ENCODE measurements at places on chromosomes 3 and 15. TPM values are rescaled to one million over a fixed set of nuclear protein-coding genes. Genes with fewer than 3 reads are reported as not detected.

Gene GCSAM
- 1.00 TPM for total RNA-seq

DNA sequence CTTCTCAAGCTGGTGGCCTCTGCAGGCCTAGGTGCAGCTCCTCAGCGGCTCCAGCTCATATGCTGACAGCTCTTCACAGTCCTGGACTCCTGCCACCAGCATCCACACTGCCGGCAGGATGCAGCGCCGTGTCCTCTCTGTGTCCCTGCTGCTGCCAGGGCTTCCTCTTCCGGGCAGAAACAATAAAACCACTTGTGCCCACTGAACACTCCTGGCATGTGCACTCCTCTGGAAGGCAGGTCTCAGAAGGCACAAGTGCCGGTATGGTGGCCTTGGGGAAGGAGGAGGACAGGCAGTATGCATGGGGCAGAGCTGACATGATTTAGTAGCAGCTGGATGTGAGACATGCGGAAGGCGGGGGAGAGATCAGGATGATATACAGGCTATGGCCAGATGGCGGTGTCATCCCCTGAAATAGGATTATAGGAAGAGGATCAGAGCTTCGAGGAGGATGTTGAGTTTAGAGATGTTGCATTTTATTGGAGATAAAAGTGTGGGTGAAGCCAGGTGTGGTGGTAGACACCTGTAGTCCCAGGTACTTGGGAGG lies 7.5 kb upstream of the MAN2A2 start:
- peaks cover 10% of the 10 kb centered on the region for H3K4me1 ChIP-seq
- H3K27me3 ChIP-seq = no peaks in the 10 kb centered on the region
- H3K36me3 ChIP-seq = peaks cover 12% of the 10 kb centered on the region
- no peak overlapping the region for H3K4me3 ChIP-seq
- DNase-seq = no peak

Gene BOC
- total RNA-seq = 1.5 TPM

Gene DLL4
- not detected for total RNA-seq

Gene MAGEL2
- not detected for total RNA-seq

GRCh38 chr3:169041677-169042171 lies 621.8 kb downstream of the MECOM start:
- no peak for DNase-seq
- H3K27me3 ChIP-seq = no peaks in the 10 kb centered on the region
- no peak overlapping the region for H3K27ac ChIP-seq
- H3K4me3 ChIP-seq = no peak overlapping the region

DNA sequence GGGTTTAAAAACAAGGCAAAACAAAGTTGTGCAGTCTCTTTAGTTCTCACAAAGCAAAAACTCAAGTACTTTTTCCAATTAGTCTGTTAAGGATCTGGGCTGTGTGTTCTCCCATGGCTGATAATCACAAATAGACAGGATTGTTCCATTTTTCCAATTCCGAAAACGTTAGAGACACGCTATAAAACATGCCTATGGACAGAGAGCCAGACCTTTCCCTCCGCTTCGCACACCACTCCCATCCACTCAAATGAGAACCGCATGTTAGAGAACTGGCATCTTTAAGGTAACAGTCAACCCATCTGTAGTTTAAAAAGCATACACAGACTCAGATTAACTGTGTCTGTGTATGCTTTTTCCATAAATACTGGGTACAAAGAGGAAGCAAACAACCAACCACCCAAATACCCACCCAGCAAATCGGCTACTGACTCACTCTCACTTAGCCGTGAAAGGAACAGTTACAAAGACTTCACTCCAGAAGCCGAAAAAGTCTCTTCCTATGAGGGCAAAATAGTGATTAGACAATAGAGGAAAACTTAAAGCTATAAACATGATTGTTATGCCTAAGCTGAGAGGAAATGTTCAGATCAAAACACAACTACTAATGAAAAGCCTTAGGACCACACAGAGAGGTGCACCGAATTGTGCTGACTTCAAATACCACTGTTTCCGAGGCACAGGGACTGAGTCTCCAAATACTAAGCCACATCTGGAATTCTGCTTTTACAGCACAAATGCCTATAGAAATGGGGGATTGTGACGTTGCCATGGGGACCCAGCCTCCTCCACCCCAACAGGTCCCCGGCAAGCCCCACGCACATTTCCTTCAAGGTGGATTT lies 36.1 kb downstream of the IL17RD start:
- H3K36me3 ChIP-seq = no peaks in the 10 kb centered on the region
- no peak overlapping the region for H3K4me3 ChIP-seq
- peaks cover 8% of the 10 kb centered on the region for H3K4me1 ChIP-seq
- no peak overlapping the region for H3K27ac ChIP-seq
- no peaks in the 10 kb centered on the region for H3K27me3 ChIP-seq

GRCh38 chr15:67550522-67550921 lies 8.0 kb downstream of the MAP2K5 start:
- H3K27ac ChIP-seq = no peak overlapping the region
- H3K27me3 ChIP-seq = no peaks in the 10 kb centered on the region
- DNase-seq = no peak
- peaks cover 16% of the 10 kb centered on the region for H3K4me1 ChIP-seq

DNA sequence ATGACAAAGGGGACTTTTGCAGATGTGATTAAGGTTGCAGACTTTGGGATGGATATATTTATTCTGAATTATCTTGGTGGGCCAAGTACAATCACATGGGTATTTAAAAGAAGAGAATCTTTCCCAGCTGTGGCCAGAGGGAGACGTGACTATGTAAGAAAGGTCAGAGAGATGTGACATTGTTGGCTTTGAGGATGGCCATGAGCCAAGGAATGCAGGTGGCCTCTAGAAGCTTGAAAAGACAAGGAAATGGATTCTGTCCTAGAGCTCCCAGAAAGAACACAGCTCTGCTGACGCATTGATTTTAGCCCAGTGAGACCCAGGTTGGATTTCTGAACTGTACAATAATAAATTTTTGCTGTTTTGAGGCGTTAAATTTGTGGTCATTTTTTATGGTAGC lies 616.0 kb upstream of the TBL1XR1 start:
- no peak for DNase-seq
- no peaks in the 10 kb centered on the region for H3K27me3 ChIP-seq

- H3K36me3 ChIP-seq = no peaks in the 10 kb centered on the region
- H3K4me3 ChIP-seq = no peak overlapping the region
- H3K4me1 ChIP-seq = peaks cover 4% of the 10 kb centered on the region
- H3K27me3 ChIP-seq = peaks cover 19% of the 10 kb centered on the region
Measured at GRCh38 chr15:70869346-70869745, 15.4 kb upstream of the LARP6 start.

Gene SNTN
- not detected for total RNA-seq

GRCh38 chr15:39922462-39923092 lies 2.5 kb upstream of the GPR176 start:
- H3K4me1 ChIP-seq = peaks cover 14% of the 10 kb centered on the region
- H3K36me3 ChIP-seq = peaks cover 7% of the 10 kb centered on the region
- H3K27ac ChIP-seq = no peak overlapping the region
- no peak overlapping the region for H3K4me3 ChIP-seq
- peaks cover 15% of the 10 kb centered on the region for H3K27me3 ChIP-seq

- H3K27me3 ChIP-seq = no peaks in the 10 kb centered on the region
- H3K27ac ChIP-seq = no peak overlapping the region
- peaks cover 3% of the 10 kb centered on the region for H3K4me1 ChIP-seq
- H3K4me3 ChIP-seq = no peak overlapping the region
Measured at GRCh38 chr3:51269466-51269865, 115.6 kb upstream of the MANF start.

DNA sequence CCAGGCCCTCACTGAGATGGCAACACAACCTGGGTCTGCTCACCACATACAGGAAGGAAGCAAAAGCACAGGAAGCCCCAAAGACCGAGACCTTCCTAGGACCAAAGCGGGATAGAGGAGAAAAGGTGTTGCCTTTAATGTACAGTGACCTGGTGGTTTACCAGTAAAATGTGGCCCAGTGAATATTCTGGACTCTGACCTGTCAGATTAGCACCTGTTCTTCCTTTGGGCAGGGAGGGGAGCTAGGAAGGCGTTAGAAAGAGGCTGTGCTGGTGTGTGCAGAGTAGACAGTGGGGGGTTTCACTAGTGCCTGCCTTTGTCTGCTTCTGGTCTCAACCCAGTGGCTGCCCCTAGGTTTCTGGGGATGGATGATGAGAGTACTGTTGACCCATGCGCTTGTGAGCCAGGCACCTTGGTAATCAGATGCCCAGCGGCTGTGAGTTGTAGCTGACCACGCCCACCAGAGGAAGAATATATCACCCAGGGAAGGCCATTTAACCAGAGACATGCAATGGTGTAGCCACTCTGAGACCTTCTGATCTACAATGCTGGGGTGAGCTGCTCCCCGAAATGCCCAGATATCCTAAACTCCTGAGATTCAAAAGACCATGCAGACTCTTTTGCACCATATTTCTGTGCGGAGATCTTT lies 90.1 kb upstream of the NEO1 start:
- H3K36me3 ChIP-seq = peaks cover 4% of the 10 kb centered on the region
- peak overlapping the region; percentile 65 for H3K27ac ChIP-seq
- no peak for DNase-seq

GRCh38 chr3:127277561-127277960 lies 10.3 kb downstream of the PRR20G start:
- H3K4me3 ChIP-seq = peak overlapping the region; percentile 7
- H3K27me3 ChIP-seq = peaks cover 6% of the 10 kb centered on the region
- no peaks in the 10 kb centered on the region for H3K36me3 ChIP-seq
- DNase-seq = no peak
- no peaks in the 10 kb centered on the region for H3K4me1 ChIP-seq

DNA sequence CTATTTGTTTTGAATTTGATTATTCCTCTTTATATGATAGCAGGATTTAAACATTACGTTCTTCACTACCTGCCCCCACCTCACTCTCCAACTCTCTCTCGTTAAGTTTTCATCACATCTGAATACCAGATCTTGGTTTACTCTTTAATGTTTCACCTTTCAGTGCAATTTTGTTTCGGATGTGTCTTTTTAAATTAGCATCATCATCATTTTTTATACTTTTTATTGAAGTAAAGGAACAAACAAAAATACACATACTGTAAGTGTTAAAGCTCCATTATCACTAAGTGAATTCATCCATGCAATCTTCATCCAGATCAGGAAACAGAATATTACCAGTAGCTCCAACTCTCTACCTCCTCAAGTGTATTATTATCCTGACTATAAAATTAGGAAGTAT lies 310.6 kb downstream of the C3orf38 start:
- no peaks in the 10 kb centered on the region for H3K27me3 ChIP-seq
- no peak overlapping the region for H3K27ac ChIP-seq
- no peaks in the 10 kb centered on the region for H3K36me3 ChIP-seq
- DNase-seq = no peak

- H3K4me3 ChIP-seq = peak overlapping the region; percentile 79
- H3K4me1 ChIP-seq = peaks cover 13% of the 10 kb centered on the region
- H3K27ac ChIP-seq = peak overlapping the region; percentile 90
- DNase-seq = no peak
- no peaks in the 10 kb centered on the region for H3K36me3 ChIP-seq
Measured at GRCh38 chr15:68298882-68299381, 21.4 kb downstream of the FEM1B start.

GRCh38 chr3:47661121-47661752 lies 82.6 kb upstream of the CSPG5 start:
- H3K4me1 ChIP-seq = no peaks in the 10 kb centered on the region
- peaks cover 25% of the 10 kb centered on the region for H3K36me3 ChIP-seq
- H3K4me3 ChIP-seq = no peak overlapping the region
- no peak overlapping the region for H3K27ac ChIP-seq
- no peak for DNase-seq

DNA sequence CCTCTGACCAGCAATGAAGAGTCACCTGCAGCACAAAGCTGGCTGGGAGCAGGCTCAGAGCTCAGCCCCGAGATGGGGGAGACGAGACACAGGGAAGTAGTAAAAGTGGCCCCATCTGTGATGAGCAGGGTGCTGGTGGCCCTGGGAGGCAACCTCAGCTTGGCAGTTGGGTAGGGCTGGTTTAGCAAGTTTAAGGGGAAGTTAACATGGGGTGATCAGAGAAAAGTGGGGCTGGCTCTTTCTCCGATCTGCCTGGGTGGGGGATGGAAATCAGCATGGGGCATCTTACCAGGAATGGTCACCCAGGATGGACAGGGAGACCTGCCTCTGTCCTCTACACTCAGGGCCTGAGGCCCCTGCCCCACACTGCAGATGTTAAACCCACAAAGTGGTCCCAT lies 29.9 kb upstream of the SFMBT1 start:
- H3K27ac ChIP-seq = no peak overlapping the region
- DNase-seq = no peak
- H3K27me3 ChIP-seq = no peaks in the 10 kb centered on the region
- peaks cover 15% of the 10 kb centered on the region for H3K4me1 ChIP-seq
